Suprapubic skin (tissue), 4 donors: ENCODE measurements at places on chromosomes 2 and 18. TPM values are rescaled to one million over a fixed set of nuclear protein-coding genes. Genes with fewer than 3 reads are reported as not detected.
A peak's percentile ranks its signal among the peaks of the same experiment; 100 is the strongest.

KRTCAP3 gene
- 40.9 TPM for total RNA-seq

SAG gene
- not detected for total RNA-seq

DNA sequence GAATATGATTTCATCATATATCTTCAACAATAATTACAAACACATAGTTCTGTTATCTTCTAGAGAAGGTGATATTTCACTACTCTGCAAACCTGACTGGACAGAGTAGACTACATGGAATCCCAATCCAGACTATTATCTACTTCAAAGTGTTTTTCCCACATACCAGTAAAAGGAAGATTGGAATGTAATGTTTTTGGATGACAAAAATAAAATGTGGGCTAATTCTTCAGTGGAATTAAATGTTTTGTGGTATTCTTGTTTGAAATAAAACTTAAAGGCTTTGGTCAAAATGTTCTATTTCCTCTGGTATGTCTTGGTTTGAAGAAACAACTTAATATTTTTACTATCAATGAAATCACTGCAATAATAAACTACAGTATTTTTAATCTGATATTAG is 22.1 kb downstream of the COL5A2 start:
- no peak overlapping the region for H3K4me3 ChIP-seq
- no peak overlapping the region for H3K27ac ChIP-seq
- H3K36me3 ChIP-seq = no peaks in the 10 kb centered on the region
- DNase-seq = no peak

COLEC12 gene
- 5.4 TPM for total RNA-seq

- H3K27me3 ChIP-seq = no peaks in the 10 kb centered on the region
- peaks cover 7% of the 10 kb centered on the region for H3K4me1 ChIP-seq
- no peak overlapping the region for H3K4me3 ChIP-seq
- no peaks in the 10 kb centered on the region for H3K36me3 ChIP-seq
- DNase-seq = peak; percentile 52
These were observed 29.9 kb downstream of the TTC32 start for GRCh38 chr2:19871836-19872235.
